Stimulated activated CD8-positive, alpha-beta memory T cell treated with anti-CD3 and anti-CD28 coated beads, Interleukin-7, amount 100 ng/mL, for 48 hours (primary cell): ENCODE measurements at places on chromosomes 12 and 14.

DNA sequence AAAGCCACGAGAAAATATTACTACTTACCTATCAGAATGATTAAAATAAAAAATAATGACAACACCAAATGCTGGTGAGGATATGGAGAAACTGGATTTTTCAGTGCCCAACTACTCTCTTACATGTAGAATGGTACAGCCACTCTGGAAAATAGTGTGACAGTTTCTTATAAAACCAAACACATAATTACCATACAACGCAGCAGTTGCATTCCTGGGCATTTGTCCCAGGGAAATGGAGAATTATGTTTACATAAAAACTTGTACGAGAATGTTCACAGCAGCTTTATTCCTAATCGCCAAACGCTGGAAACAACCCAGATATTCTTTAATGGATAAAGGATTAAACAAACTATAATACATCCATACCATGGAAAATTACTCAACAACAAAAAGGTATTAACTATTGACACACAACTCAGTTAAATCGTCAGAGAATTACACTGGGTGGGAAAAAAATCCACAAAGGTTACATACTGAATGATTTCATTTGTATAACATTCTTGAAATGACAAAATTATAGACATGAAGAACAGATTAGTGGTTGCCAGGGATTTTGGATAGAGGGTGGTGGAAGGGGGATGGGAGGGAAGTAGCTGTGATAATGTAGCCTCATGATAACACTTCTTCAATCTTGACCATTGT lies 35.4 kb downstream of the TAOK3 start:
- DNase-seq = no peak

DNA sequence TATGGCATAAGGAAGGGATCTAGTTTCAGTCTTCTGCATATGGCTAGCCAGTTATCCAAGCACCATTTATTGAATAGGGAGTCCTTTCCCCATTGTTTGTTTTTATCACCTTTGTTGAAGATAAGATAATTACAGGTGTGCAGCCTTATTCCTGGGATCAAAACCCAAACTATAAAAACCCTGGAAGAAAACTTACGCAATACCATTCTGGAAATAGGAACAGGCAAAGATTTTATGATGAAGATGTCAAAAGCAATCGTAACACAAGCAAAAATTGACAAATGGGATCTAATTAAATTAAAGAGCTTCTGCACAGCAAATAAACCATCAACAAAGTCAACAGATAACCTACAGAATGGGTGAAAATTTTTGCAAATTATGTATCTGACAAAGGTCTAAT lies 128.5 kb upstream of the DCN start:
- no peak for DNase-seq

DNA sequence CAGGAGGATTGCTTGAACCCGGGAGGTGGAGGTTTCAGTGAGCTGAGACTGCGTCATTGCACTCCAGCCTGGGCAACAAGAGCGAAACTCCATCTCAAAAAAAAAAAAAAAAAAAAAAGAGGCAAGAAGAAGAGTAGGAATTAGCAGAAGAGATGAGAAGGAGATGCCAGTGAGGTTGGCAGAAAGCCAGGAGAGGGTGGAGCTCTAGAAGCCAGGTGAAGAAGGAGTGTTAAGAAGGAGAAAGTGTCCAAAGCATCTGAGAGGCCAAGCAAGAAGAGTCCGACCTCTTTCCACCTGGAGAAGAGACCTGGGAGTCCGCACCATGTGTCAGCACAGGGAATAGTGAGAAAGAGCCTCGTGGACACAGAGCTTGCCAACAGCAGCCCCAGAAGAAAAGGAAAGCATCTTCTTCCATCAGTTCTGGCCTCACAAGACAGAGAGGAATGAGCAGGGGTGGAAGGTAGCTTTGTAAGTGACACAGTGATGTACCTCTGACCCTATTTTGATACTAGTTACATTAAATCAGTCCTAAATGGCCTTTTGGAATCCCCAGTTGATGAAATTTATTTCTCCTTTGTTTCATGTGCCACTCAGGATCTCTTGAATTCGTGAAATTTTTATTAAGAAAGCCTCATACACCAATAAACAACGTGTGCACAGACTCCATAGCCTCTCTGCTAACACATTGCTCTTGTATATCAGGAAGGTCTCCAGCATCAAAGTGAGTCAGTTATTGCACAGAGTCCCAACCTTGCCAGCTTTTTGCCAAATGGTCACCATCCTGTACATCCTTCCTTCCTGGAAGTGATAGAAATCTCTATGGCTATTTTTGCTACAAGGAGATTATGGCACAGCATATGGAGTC lies 70.6 kb downstream of the SAMD4A start:
- DNase-seq = no peak

- no peak for DNase-seq
Observed at GRCh38 chr12:53399896-53400295, 19.9 kb downstream of the SP1 start.

DNA sequence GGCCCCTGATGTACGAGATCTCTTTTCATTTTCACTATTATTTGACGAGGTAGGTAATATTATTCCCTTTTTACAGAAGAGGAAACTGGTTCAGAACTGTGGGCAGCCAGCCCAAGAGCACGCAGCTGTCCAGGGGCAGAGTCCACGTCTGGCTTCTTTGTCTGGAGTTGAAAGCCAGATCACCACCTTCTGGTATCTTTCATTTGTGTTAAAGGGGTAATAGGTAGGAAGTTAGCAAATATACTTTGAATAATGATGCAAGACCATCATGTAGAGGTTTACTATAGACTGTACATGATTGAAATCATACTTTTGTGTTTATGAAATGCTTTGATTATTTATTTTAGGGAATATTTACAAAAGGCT lies 144.1 kb upstream of the AMIGO2 start:
- DNase-seq = no peak

DNA sequence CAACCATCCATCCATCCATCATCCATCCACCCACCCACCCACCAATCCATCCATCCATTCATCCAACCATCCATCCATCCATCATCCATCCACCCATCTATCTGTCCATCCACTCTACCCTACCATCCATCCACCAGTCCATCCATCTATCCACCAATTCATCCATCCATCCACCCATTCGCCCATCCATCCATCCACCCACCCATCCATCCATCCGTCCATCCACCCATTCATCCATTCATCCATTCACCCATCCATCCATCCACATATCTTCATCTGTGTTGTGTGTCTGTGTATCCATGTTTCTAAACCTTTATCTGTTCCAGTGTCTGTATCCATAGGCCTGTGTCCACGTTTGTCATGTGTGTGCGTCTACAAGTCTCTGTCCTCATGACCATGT lies 9.9 kb downstream of the HNF1A start:
- DNase-seq = no peak

DNA sequence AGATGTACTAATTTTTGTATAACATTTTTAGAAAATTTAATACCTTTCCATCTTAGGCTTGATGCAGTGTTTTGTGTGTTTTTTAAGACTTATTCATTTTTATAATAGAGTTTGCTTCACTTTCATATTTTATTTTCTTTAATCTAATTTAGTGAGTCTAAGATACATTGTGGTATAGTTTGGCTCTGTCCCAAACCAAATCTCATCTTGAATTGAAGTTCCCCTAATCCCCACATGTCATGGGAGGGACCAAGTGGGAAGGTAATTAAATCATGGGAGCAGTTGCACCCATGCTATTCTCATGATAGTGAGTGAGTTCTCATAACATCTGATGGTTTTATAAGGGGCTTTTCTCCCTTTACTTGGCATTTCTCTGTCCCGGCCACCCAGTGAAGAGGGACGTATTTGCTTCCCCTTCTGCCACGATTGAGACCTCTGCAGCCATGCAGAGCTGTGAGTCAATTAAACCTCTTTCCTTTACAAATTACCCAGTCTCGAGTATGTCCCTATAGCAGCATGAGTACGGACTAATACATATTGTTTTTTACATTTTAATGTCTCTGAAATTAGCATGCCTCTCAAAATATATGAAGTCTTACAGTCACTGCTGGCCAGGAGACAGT lies 34.9 kb downstream of the GABARAPL1 start:
- no peak for DNase-seq

- DNase-seq = no peak
Observed at GRCh38 chr14:96085369-96085768, 46.2 kb downstream of the C14orf132 start.

GRCh38 chr12:69161829-69162228 lies 77.5 kb upstream of the CPSF6 start:
- DNase-seq = peak; percentile 8

DNA sequence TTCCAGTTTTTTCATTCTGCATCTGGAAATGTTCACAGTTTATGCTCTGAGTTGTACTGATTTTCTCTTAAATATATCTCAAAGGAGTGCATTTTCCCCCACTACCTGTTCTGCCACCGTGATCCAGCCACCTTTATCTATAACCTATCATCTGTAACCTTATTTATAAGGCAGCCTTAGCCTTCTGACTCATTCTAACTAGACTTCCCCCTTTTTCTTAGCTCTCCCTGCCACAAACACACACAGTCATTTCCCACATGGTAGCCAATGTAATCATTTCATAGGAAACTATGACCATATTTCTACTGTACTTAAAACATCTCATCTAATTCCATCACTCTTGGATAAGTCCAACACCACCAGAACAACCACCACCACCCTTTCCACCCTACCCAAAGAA lies 10.8 kb upstream of the GYS2 start:
- DNase-seq = no peak

DNA sequence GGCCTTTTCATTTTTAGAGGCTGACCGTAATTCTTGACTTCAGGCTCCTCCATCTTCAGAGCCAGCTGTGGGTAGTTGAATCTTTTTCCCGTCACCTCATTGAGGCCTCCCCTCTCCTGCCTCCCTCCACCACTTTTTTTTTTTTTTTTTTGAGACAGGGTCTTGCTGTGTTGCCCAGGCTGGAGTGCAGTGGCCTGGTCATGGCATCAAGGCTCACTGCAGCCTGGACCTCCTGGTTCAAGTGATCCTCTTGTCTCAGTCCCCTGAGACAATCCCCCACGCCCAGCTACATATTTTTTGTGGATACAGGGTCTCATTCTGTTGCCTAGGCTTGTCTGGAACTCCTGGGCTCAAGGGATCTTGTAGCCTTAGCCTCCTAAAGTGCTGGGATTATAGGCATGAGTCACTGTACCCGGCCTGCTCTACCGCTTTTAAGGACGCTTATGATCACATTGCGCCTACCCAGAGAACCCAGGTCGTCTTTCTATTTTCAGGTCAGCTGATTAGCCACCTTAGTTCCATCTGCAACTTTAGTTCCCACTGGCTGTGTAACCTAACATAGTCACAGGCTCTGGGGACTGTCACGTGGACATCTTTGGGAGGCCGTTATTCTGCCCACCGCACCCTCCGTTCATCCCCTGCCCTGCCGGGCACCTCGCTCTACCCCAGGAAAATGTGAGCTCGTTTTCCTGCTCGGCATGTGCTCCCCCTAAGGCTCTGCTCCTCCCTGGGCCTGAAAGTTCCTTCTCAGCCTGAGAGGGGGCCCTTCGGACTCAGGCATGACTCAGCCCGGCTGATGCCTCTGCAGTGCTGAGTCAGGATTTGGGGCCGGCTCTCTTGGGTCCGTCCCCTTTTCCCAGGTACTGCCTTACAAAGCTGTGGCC lies 13.4 kb downstream of the TNFAIP2 start:
- DNase-seq = no peak

DNA sequence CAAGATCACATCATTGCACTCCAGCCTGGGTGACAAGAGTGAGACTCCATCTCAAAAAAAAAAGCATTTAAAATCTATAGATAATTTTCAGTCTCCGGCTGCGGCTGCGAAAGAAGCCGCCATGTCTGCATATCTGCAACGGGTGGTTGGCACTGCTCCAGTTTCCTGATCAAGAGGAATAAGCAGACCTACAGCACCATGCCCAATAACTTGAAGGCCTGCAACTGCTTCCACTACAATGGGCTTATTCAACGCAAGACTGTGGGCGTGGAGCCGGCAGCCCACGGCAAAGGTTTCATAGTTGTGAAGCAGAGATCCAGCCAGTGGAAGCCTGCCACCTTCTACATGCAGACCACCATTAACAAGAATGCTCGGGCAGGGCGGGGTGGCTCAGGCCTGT lies 30.6 kb upstream of the EID3 start:
- no peak for DNase-seq

DNA sequence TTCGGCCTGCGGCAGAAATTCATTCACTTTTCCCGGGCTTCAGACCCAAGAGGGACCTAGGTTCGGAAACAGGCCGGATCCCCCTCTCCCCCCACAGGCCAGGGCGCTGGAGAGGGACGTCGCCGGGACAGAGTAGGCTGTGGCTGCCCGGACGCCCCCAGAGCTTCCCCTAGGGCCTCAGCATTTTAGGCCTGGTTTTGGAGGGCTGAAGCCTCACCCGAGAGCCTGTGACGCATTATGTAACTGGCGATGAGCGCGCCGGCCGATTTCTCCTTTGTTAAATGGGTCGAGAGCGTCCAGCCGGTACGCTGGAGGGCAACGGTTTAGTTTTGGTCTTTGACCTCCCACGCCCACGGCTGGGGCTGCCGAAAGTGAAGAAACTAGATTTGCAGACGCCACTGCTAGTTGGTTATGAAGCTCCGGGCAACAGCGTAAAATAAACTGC lies 657 bp downstream of the PEBP1 start:
- peak; percentile 19 for DNase-seq

- DNase-seq = peak; percentile 33
Observed at GRCh38 chr14:104676694-104677511, 12.5 kb upstream of the INF2 start.

DNA sequence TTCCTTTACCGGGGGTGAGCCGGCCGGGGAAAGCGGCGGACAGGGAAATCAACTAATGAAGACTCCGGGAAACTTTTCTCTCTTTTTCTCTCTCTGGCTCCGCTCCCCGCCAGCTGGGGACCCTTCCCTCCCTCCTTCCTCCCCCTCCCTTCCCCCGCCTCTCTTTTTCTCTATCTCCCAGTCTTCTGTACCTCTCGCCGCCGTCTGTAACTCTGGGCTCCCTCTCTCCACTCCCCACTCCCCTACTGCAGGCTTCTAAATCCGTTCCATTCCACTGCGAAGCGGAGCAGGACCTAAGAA lies 6.9 kb upstream of the HOXC11 start:
- no peak for DNase-seq
